ENCODE measurements at places on chromosomes 3 and 15.

GRCh38 chr15:33742800-33743199, 225.5 kb upstream of the CHRM5 start:
- no peak for DNase-seq

DNA sequence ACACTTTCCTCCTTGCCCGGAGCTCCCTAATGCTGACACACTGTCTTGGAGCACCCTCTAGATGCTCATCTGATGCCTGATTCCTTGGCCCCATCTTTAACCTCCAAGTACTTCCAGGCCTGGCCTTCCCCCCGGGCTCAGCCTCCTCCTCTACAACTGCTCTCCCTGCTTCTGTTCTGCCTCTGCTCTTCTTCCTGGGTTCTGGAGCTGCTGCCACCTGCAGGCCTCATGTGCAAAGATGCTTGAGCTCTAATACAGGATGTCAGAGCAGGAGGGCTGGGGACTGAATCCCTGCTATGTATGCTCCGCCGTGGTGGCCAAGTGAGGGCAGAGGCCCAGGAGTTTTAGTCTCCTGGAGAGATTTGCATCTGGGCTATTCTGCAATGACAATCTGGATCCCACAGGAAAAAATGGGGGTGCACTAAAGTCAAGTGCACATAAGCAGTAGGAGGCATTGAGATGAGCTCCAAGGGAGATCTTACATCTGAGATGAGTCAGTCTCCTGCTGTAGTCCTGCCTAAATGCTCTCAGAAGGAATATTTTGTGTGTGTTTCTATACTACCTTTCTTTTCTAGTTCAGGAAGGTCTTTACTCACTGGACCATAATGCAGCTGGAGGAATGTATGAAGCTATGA, 296.3 kb downstream of the UACA start:
- peak; percentile 73 for DNase-seq

GRCh38 chr3:99808163-99808794, 9.4 kb upstream of the CMSS1 start:
- DNase-seq: peak; percentile 42

DNA sequence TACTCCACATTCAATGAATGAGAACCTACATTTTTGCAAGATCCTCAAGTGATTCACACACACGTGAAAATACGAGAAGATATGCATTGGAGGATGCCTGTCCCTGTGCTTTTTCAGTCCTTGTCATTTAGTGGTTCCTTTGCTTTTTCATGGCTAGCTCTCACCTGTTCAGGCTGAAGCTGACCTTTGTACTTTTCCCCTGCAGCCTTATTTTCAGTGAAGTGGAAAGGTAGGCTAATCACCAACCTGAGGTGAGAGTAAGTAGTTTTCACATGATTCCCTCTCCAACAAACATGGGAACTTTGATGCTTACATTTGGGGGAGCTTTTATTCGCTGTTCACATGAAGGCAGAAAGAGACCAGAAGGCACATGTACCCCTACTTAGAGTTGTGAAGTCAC, 8.3 kb downstream of the ITPR1 start:
- DNase-seq: no peak

DNA sequence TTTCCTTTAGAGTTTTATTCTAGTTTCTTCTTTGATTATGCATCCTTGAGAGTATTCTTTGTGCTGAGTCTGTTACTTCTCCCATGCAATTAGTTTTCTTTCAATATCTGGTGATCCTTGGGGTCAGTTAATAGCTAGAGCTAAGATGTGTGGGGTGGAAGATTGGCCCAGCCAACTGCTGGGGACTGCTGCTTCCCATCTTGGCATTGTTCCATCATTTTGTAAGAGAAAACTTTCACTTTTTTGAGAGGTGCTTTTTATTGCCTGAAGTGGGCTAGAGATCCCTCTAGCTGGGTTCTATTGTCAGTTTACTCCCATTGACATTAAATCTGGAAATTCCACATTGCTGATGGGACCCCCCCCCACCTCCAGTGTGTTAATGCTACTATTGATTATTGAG, 15.4 kb downstream of the BCL2L10 start:
- DNase-seq: no peak

- no peak for DNase-seq
These were observed 35.0 kb downstream of the CTSH start for GRCh38 chr15:78909791-78910228.

GRCh38 chr3:142088522-142088921, 60.8 kb downstream of the TFDP2 start:
- DNase-seq: no peak

DNA sequence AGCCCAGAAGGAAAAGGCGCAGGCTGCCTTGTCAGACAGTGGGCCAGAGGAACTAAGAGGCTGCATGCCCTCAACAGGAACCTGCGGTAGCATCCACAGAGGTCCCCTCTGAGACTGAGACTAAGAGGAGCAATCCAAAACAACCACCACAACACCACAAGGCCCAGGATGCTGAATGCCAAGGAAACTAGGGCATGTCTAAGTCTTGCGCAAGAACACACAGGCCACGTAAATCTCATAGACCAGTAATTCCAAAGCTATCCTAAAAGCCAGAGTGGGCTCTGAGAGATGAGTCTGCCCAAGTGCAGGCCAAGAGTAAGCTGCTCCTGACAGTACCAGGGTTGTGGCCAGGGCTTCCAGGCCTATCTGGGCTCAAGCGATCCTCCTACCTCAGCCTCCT, 12.9 kb downstream of the MON1A start:
- no peak for DNase-seq

- no peak for DNase-seq
These were observed 34.9 kb upstream of the POLR2M start for GRCh38 chr15:57671636-57672035.

DNA sequence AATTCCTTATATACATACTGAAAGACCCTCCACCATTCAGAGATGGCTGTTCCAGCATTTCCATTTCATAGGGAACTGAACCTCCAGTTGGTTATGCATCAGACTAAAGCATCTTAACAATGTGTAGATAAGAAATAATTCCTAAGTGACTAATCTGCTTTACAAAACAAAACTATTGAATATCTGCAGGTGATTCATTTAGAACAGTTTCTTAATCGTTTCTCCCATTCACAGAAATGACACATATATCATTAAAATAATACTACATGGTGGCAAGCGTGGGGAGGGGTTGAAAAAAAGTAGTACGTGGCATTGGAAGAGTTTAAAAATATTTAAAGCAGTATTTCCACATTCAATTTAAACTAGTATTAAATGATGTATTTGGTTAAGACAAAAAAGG, 19.5 kb downstream of the COPS2 start:
- DNase-seq: no peak

- no peak for DNase-seq
These were observed 1102.2 kb downstream of the TUSC7 start for GRCh38 chr3:117811786-117812185.

DNA sequence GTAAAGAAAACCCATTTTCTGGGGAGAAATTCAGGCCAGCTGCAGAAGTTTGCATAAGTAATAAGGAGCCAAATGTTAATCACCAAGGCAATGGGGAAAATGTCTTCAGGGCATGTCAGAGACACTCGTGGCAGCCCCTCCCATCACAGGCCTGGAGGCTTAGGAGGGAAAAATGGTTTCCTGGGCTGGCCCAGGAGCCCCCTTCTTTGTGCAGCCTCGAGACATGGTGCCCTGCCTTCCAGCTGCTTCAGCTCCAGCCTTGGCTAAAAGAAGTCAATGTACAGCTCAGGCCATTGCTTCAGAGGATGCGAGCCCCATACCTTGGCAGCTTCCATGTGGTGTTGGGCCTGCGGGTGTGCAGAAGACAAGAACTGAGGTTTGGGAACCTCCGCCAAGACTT, 20.6 kb upstream of the TRIM59 start:
- no peak for DNase-seq

DNA sequence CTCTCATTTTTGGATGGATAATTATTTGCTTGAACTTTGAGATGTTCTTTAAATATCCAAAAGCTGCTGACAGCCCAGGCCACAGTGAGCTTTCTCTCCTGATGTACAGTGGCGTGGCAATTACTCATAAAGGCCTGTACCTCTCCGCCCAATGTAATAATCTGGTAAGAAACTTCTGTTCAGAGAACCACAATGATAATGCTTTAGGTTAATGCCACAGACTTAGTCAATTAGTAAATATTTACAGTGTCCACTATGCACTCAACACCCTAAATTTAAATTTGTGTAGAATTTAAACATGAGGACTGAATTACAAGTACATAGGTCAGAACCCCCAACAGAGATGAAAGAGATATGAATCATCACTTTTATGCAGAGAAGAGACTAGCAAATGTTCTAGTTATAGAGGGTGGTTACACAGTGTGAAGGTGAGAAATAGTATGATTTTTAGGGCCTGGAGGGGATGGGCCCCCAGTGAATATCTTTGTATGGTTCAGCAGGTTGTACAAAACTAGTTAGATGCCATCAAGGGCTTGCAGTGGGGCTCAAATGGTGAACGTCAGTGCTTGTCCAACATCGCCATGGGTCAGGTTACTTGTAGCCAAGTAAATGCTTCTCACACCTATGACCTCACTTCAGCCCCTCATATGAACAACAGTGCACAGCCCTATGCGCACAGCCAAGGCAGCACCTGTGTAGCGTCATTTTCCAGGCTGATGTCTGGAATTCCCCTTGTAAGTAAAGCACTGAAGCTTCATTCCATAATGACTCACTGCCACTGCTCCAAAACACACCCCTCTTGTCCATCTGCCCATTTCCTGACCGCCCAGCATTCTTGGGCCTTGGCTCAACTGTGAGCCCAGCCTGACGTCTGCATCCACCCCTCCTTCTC, 13.3 kb downstream of the ABHD2 start:
- DNase-seq: no peak

Data from HL-60 (cell line).